ENCODE measurements at places on chromosomes 7 and 10.

DNA sequence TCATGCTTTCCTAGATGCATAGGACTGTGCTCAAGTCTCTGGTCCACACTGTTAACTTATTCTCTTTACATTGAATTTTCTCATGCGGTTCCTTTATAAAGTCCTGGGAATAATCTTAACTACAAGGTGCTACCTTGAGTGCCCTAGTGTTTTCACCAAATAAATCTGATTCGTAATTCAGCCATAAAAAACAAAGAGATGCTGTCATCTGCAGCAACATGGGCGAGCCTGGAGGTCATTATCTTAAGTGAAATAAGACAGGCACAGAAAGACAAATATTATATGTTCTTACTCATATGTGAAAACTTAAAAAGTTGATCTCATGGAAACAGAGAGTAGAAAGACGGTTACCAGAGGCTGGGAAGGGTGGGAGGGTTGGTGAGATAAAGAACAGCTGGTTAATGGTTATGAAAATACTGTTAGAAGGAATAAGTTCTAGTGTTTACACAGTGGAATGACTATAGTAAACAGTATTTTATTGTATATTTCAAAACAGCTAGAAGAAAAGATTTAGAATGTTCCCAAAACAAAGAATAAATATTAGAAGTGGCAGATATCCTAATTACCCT is 38.3 kb downstream of the NT5C3A start:
- DNase-seq = no peak

- no peak for DNase-seq
Observed at GRCh38 chr10:129792864-129793263, 171.2 kb downstream of the EBF3 start.

- no peak for DNase-seq
Observed at GRCh38 chr10:99280472-99280871, 44.8 kb upstream of the HPSE2 start.

DNA sequence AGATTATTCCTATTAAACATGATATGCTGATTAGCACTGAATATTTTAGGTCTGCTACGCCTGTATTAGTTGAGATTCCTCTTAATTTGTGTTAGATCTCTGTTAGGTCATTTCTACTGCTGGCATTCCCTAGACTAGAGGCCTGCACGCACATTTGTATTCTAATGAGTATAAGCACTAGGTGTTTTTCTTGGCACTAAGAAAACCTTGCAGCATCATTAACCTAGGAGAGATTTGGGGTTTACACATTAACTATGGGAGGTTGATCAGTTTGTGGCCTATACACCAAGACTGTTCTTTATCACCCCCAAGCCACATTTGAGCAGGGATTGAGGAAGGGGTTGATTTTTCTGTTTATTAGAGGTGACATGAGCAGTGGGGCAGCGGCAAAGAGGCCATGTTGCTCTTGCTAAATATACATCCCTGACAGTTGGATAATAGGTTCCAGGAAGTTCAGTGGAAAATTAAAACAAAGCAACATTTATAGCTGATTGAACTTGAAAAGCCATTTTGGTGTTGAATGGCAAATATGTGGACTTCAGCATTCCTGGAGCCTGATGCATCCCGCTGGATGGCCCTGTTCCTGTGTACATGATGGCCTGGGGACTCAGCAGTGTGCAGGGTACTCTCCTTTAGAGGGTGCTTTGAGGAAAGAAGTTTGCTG is 65.2 kb downstream of the GBF1 start:
- DNase-seq = no peak

All from B cell (primary cell).